ENCODE measurements at places on chromosomes 12 and 14.

DNA sequence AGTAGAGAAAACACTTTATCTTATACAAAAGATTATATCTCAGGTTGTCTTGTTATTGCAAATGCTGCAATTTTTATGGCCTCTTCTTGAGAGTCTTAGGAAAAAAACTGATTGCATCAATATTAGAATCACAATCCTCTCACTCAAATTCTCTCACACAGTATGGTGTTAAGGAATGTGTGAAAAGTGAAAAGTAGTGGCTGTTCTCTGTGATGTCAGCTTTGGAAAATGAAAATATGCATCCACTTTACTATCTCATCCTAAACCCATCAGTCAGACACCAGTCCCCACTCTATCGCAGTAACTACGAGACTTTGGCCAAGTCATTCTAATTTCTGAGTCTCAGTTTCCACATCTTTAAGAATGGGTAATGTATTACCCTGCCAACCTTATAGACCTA is 32.6 kb upstream of the NTF3 start:
- no peak for DNase-seq

- no peak for DNase-seq
These were observed 107.6 kb upstream of the FUT8 start for GRCh38 chr14:65304963-65305362.

GRCh38 chr14:85175556-85175955 is 354.4 kb upstream of the FLRT2 start:
- DNase-seq, result no peak

GRCh38 chr14:56107615-56108014 is 10.6 kb upstream of the PELI2 start:
- no peak for DNase-seq

DNA sequence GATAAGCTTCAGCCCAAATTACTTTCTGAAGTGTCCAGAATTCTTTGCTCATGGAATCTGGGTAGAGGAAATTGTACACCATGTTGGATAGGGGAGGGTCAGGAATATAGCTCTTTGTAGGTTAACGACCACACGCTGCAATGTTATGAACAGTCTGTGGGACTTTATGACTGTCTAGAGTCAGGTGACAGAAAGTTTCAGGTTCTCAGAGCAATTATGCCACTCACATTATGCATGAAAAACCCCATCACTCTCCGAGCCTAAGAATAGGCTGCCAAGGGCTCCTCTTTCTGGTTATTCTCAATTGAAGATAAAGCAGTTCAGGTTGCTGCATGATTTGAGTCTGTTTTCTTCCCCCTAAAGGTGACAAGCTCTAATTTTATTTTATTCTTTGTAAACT is 430.9 kb downstream of the ATP23 start:
- no peak for DNase-seq

Measured in activated CD4-positive, alpha-beta T cell treated with anti-CD3 and anti-CD28 coated beads, Interleukin-2, amount 50 U/mL, for 1 hour (primary cell).